SK-N-SH (cell line): ENCODE measurements at places on chromosomes 12 and 14. TPM values are rescaled to one million over a fixed set of nuclear protein-coding genes. Genes with fewer than 3 reads are reported as not detected.

- no peak for DNase-seq
Observed at GRCh38 chr14:53126731-53127130, 26.4 kb downstream of the DDHD1 start.

DNA sequence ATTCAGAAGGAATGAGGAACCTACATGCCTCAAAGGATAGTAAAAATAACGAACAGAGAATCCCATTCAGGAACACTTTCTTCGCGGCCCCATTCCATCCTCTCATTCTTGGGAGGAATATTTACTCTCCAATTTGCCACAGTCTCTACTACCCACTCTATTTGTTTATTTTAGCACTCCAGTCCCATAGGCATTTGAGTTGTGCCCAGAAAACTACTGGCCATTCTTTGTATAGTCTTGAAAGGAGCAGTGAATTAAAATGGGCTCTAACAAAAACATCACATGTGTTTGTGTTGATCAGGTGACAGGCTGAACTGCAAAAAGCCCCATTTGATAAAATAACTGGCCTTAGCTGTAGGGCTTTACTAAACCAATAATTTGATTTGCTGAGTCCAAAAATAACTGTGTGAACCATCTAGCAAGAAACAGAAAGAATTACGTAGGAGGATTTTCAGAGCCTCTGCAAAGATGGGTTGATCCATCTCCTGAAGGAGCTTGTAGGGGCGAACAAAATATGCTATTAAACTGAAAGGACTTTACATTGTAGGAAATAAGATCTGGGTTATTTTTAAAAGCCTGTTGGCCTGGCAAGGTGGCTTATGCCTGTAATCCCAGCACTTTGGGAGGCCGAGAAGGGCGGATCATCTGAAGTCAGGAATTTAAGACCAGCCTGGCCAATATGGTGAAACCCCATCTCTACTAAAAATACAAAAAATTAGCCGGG lies 142.3 kb upstream of the CPNE8 start:
- DNase-seq: no peak

DNA sequence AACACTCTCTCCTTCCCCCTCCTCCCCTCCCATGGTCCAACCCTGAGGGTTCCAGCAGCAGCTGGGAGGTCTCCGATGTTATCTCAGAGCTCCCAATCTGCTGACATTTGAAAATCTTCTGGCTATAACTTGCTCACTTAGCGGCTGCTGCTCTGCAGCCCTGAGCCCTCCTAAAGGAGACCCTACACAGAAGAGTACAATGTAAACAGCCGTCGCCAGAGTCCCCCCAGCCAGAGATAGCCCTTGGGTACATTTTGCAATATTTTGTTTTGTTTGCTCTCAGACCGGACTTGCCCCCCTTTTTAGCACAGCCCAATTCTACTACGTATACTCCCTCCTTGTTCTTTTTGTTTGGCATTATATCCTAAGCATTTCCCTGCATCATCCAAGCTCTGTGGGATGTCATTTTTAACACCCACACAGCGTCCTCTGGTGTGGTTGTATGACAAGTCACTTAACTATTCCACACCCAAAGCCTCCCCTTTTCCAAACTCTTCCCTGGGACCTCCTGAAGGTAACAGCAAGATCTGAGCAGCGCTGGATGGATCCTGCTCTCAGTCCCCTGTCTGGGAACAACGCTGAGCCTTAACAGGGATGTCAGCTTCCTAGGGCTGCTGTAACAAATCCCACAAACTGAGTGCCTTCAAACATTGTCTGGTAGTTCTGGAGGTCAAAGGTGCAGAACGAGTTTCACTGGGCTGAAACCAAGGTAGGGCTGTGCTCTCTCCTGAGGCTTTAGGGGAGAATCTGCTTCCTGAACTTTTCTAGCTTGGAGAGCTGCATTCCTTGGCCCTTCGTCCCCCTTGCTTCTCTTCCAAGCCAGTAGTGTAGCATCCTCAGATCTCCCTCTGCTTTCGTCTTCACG lies 25.3 kb upstream of the TCL1B start:
- DNase-seq: peak; percentile 36

- no peak for DNase-seq
Observed at GRCh38 chr12:68479896-68480291, 130.8 kb upstream of the RAP1B start.

DNA sequence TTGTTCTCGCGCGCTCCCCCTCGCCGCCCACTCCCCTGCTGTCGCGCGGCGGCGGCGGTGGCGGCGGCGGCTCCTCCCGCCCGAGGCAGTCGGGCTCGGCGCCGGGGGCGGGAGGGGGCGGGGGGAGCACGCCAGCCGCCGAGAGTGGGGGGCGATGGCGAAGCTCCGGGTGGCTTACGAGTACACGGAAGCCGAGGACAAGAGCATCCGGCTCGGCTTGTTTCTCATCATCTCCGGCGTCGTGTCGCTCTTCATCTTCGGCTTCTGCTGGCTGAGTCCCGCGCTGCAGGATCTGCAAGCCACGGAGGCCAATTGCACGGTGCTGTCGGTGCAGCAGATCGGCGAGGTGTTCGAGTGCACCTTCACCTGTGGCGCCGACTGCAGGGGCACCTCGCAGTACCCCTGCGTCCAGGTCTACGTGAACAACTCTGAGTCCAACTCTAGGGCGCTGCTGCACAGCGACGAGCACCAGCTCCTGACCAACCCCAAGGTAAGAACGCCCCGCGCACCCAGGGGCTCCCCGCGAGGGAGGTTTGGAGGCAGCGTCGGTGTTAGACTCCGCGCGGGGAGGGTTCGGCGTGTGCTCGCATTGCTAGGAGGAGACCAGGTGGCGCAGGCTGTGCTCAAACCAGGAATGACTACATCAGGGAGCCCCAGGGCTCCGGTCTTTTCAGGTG lies 629 bp downstream of the KCNMB4 start:
- DNase-seq: peak; percentile 60

GRCh38 chr12:49529414-49529813 lies 9.4 kb upstream of the KCNH3 start:
- no peak for DNase-seq

- DNase-seq: no peak
Observed at GRCh38 chr12:106079148-106079738, 59.5 kb downstream of the NUAK1 start.

GRCh38 chr12:56040963-56041551 lies 661 bp upstream of the RPS26 start:
- no peak for DNase-seq

GRCh38 chr12:11880381-11880780 lies 190.4 kb upstream of the BCL2L14 start:
- DNase-seq: no peak

- DNase-seq: no peak
Observed at GRCh38 chr14:59356767-59357166, 108.4 kb downstream of the GPR135 start.

DNA sequence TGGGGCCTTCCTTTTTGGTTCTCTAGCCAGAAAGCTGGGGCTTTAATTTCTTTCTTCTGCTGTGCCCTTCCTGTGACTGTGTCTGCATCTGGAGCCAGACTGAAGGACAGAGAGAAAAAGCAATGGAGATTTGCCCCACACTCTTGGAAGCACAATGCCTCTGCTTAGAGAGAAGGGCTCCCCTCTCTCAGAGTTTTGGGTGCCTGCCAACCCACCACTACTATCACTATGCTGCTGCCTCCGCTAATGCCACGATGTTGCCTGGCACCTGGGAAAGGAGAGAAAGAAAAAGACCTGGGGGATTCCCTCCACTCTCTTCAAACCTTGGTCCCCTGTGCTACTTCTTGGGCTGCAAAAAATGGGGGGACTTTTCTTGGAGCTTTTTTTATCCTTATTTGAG lies 52.6 kb downstream of the TMEM260 start:
- no peak for DNase-seq

DNA sequence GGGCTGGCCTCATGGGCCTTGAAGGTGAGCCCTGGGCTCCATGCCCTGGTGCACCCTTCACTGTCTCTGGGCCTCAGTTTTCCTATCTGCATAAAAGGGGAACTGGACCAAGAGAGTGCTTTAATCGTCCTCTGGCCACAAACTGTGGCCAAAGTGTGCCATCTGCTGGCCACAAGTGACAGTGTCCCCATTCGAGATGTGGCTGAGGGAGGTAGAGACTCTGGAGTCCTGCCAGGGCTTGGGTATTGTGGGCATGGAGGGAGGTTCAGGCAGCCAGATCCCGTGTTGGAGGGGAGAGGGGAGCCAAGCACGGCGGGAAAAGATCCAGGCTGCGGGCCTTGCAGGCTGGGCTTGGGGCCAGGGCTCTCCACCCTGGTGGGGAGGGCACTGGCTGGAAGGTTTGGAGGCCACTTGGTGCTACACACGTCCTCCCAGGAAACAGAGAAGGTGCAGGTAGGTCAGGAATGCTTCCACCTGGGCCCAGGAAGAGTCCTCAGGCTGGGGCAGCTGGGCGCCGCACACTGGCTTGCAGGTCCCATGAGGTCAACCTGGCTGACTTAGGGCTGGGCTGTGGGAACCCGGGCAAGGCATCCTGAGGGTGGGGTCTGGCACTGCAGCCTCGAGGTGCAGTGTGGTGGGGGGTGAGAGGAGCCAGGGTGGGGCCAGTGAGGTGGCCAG lies 7.3 kb upstream of the KIF26A start:
- peak; percentile 87 for DNase-seq

DNA sequence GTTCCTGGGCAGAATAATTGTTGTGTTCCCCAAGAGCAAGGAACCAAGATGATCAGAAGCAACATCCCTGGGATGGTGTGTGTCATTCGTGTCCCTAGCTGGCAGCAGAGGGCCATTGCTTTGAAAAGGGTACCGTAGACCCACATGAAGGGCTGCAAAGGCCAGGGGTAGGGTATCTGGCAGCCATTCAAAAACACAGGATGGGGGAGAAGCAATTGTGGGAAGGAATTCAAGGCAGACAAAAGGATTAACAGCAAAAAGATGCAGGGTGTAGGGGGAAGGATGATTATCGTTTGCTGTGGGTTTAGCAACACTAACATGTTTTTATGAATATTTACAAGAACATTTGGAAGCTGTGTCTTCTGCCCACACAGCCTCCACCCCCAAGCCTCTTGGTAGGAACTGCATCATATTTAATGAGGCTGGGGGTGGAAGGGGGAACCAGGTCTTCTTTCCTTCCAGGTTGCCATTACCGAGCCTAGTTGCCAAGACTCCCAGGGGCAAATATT lies 169.0 kb upstream of the G2E3 start:
- DNase-seq: no peak

- DNase-seq: no peak
Observed at GRCh38 chr12:99852666-99853065, 132.1 kb downstream of the ANKS1B start.

DNA sequence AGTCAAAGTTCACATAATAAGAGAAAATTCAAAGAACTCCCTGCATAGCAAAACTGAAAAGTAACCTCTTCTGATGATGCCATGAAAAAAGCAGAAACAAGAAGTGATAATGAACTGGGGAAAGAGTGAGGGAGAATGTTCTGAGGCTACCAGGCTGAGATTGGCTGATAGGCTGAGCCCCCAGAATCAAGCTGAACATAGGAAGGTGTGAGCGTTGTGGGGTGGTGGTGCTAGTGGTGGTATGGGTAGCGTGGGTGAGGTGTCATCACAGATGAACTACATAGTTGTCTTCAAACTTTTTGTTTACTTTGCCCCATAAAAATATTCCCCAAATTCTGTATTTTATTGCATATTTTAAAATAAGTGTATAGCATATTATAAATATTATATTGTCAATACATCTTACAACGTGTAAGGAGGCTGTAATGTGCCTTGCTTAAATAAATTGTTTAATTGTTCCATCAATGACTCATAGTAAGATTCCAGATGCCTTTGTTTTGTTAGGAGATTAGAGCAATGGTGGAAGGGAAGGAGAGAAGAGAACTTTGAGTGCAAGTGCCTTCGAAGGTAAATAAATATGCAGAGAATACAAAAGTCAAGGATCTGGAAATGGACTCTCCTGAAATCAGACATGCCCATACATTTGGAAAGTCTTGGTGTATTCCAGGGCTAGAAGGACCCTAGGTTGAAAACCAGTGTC lies 15.8 kb upstream of the CFAP54 start:
- no peak for DNase-seq

DNA sequence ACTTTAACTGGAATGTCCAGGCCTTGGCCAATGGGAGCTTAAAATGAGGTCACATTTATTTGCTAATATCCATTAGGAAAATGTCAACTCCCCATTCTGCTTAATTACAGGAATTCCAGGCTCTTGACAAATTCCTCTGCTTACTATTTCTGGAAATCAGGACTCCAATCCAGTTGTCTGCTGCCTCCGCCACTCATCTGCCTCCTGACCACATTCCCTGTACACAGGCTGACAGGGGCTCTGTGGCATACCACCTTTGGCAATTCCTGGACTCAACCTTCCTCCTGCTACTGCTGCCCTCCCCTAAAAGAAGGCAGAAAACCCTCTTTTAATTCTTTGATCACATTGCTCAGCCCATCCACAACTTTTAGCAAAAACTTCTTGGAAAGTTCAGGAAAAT lies 37.9 kb downstream of the KICS2 start:
- DNase-seq: no peak

GRCh38 chr12:56158926-56159461 lies 835 bp downstream of the MYL6 start:
- peak; percentile 56 for DNase-seq

Gene FAM186B
- polyA plus RNA-seq: 0.16 and 0.24 TPM in 2 replicates

Gene ARHGDIB
- polyA plus RNA-seq: 362 and 393 TPM in 2 replicates
